ENCODE measurements at places on chromosomes 2 and 18.

DNA sequence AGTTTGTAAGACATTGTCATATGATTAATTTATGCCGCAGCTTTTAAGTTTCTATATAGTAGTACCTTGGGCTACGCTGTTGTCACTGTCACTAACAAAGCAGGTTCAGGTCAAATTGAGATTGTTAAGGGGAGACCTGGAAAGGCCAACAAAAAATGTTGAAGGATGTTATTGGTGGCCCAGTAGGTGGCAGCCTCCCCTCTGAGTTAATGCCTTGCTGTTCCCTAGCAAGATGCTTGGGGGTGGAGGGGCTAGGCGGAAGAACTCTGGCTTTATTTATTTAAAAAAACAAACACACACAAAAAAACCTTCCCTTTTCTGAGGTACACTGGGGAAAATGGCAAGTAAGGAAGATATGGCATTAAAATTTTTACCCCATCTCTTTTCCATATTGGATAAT is 128.3 kb upstream of the ATP5MC3 start:
- no peak for DNase-seq

- DNase-seq: no peak
These were observed 1337.2 kb upstream of the NXPH2 start for GRCh38 chr2:140117386-140117785.

- DNase-seq: no peak
These were observed 69.2 kb downstream of the NABP1 start for GRCh38 chr2:191747170-191747530.

DNA sequence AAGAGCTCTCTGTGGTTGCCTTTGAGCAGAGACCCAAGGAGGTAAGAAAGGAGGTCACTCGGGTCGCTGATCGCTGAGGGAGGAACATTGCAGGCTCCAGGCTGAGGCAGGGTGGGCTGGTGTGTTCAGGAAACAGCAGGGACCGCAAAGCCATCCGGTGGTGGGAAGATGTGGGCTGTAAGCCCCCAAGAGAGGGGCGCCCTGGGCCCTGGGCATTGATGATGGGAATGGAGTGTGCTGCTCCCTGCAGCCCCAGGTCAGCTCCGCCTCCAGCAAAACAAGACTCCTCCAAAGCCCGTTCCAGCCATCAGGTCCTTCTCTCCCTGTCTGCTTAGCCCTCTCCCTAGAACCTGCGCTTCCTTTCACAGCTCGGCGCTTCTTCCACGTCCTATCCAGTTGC is 229.7 kb downstream of the KLHL29 start:
- no peak for DNase-seq

- DNase-seq: peak; percentile 84
These were observed 626 bp upstream of the SLC1A4 start for GRCh38 chr2:64988420-64989125.

GRCh38 chr2:74877781-74878433 is 44.0 kb downstream of the HK2 start:
- DNase-seq: no peak

DNA sequence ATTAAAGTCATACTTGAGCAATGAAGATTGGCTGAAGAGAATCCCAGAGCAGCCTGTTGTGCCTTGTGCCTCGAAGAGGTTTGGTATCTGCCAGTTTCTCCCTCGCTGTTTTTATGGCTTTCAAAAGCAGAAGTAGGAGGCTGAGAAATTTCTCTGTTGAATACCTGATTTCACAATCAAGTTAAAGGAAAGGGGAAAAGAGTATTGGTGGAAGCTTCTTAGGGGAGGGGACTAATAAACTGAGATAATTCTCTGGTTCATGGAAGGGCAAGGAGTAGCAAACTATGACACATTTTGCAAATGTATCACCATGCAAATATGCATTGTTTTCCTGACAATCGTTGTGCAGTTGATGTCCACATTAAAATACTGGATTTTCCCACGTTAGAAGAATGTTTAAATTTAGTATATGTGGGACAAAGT is at the start of gene IL1B:
Gene IL1B (minus strand): TSS at position 85 of the 423 bp plus-strand sequence. CDS start 550 bp downstream, outside the sequence.
- peak; percentile 16 for DNase-seq

DNA sequence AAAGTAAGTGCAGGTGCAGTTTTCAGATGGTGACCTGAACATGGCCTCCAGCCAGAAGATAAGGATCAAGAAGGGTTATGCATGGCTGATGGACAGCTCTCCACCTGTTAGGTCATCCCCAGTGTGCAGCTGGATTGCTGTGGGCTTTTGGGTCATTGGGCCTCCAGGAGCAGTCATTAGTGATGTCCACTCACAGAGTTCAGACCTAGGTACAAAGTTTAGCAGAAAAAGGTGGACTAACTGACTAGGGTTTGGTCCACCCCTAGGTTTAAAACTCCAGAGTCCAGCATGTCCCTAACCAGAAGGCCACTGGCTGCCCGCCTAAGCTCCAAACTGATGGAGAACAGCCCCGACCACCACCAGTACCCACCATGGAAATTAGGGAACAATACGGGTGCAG is 18.3 kb upstream of the SULT1C2 start:
- DNase-seq: no peak

DNA sequence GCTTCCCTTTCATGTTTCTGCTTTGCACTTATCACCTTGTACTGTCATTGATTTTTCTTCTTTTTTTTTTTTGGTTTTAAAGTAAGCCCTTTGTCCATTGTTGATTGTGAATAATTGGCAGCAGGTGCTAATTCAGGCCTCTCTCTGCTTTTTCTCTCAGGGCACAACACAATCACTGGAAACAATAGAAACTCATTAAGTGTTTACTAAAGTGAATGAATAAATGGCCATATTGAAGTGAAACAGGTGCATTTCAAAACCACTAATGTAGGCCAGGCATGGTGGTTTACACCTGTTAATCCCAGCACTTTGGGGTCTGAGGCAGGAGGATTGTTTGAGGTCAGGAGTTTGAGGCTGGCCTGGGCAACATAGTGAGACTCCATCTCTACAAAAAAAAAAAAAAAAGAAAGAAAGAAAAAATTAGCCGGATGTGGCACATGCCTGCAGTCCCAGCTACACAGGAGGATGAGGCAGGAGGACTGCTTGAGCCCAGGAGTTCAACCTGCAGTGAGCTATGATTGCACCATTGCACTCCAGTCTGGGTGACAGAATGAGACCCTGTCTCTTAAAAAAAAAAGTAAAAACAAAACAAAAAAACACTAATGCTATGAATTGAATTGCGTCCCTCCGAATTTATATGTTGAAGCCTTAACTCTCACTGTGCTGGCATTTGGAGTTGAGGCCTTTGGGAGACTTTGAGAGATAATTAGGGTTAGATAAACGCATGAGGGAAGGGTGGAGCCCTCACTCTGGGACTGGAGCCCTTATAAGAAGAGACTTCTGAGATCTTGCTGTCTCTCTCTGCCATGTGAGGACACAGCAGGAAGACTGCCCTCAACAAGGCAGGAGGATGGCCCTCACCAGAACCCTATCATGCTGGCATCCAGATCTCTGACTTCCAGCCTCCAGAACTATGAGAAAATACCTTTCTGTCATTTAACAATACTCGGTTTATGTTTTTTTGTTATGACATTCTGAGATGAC is 19.9 kb downstream of the SLC38A11 start:
- DNase-seq: no peak

DNA sequence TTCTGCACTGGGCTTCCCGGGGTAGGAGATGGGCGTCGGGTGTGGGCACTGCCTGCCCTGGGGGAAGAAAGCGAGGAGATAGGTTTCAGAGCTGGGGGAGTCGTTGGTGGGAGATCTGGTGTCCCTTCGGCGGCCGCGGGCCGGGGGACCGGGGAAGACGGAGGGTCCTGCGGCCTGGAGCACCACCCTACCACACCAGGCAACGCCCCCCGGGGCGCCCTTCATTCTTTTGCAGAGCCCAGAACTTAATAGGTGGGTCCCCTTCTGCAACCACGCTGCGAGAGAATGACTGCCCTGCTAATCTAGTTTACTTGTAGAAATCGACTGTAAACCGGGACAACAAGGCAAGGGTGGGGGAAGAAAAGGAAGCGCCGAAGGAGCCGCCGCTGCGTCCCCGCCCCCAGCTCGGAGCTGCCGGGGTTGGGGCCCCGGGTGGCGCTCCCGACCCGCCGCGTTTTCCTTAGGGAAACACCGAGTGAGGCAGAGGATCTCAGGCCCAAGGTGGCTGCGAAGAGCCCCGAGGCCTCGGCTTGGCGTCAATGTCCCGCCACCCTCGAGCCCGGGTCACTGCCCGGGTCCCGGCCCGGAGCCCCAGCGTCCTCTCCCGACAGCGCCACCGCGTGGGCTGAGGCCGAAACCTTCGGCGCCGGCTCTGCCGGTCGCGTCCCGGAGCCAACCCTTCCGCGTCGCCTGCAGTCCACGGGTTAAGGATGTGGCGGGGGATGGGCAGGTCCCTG is 5.4 kb upstream of the SATB2 start:
- peak; percentile 42 for DNase-seq

GRCh38 chr2:15634846-15635490 is 43.3 kb downstream of the DDX1 start:
- no peak for DNase-seq
